Activated T-cell treated with anti-CD3 and anti-CD28 coated beads, Interleukin-2, amount 50 U/mL, for 24 hours (primary cell): ENCODE measurements at places on chromosomes 1 and 21.

DNA sequence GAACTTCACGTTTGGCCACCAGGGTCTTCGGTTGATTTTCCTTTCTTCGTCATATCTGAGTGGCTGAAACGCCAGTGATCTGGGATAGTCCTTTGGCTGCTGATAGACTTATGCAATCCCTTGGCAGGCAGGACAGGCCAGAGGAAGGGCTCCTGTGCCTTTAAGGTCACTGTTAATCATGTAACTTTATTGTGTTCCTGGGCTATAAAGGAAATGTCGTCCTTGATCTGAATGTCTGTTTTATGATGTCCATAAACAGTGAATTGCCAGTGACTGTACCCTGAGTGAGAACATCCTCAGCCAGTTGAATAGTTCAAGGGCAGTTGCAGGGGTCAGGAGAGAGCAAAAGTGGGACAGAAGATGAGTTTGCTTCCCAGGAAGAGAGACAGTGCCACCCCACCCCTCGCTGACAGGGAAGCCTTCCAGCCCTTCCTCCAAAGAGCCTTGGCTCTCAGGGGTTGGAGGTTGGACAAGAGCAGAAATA lies 68.0 kb downstream of the PDE9A start:
- peaks cover 5% of the 10 kb centered on the region for H3K4me1 ChIP-seq
- H3K27ac ChIP-seq = no peak overlapping the region
- no peaks in the 10 kb centered on the region for H3K27me3 ChIP-seq
- DNase-seq = no peak

- no peak overlapping the region for H3K27ac ChIP-seq
- H3K27me3 ChIP-seq = peaks cover 36% of the 10 kb centered on the region
- H3K36me3 ChIP-seq = no peaks in the 10 kb centered on the region
- DNase-seq = peak; percentile 25
- H3K4me1 ChIP-seq = peaks cover 14% of the 10 kb centered on the region
Measured at GRCh38 chr1:227949341-227949921, 1.7 kb upstream of the WNT9A start.

DNA sequence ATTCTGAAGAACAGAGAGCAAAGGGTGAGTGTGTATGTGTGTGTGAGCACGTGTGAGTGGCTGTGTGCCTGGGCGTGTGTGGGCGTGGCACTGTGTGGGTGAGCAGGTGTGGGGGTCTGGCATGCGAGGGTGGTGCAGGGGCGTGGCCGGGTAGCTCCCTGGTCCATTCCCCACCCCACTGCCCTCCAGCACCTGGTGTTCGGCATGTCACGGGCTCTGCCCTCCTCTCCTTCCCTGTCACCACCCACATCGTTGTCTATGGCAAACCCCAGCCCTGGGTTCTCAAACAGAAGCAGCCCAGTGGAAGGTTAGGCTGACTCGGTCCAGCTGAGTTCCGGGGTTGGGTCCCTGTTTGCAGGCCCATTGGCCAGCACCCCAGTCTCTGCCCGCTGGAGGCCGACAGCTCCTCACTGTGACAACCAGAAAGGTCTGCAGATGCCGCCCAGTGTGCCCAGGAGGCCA lies 39.8 kb downstream of the UBE2G2 start:
- DNase-seq = no peak
- no peak overlapping the region for H3K27ac ChIP-seq
- no peaks in the 10 kb centered on the region for H3K27me3 ChIP-seq
- peaks cover 21% of the 10 kb centered on the region for H3K4me1 ChIP-seq

- no peaks in the 10 kb centered on the region for H3K36me3 ChIP-seq
- no peak overlapping the region for H3K4me3 ChIP-seq
- no peak for DNase-seq
- no peaks in the 10 kb centered on the region for H3K27me3 ChIP-seq
- H3K4me1 ChIP-seq = peaks cover 16% of the 10 kb centered on the region
Measured at GRCh38 chr1:24705260-24706073, 39.8 kb upstream of the CLIC4 start.

DNA sequence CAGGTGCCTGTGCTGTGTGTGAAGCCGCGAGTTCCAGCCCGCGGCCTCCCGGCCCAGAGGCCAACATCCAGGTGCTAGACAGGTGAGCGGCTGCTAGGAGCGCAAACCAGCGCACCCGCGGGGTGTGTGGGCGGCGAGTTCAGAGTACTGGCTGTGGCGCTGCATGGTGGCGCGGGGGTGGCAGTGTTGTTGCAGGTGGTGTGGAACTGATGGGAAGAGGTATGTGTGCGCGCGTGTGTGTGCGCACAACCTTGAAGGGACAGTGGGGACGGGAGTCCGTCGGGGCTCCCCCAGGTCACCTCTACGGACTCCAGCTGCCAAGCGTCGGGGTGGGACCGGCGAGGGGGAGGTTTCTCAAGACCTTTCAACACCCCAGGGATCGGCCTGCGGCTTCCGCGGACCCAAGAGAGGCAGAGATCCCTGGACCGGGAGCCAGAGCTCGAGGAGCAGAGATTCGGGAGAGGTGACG lies 433 bp upstream of the DMBX1 start:
- no peaks in the 10 kb centered on the region for H3K36me3 ChIP-seq
- no peak overlapping the region for H3K27ac ChIP-seq
- DNase-seq = peak; percentile 60
- peak overlapping the region; percentile 65 for H3K4me3 ChIP-seq
- peaks cover 31% of the 10 kb centered on the region for H3K4me1 ChIP-seq
- peaks cover 96% of the 10 kb centered on the region for H3K27me3 ChIP-seq

GRCh38 chr1:103514920-103515503 lies 10.5 kb upstream of the RNPC3 start:
- no peaks in the 10 kb centered on the region for H3K27me3 ChIP-seq
- peaks cover 36% of the 10 kb centered on the region for H3K4me1 ChIP-seq
- peaks cover 26% of the 10 kb centered on the region for H3K36me3 ChIP-seq
- DNase-seq = no peak
- no peak overlapping the region for H3K4me3 ChIP-seq

GRCh38 chr21:42844411-42845113 lies 34.8 kb downstream of the WDR4 start:
- no peak overlapping the region for H3K4me3 ChIP-seq
- H3K27ac ChIP-seq = peak overlapping the region; percentile 38
- peaks cover 75% of the 10 kb centered on the region for H3K36me3 ChIP-seq
- DNase-seq = peak; percentile 23
- no peaks in the 10 kb centered on the region for H3K27me3 ChIP-seq

DNA sequence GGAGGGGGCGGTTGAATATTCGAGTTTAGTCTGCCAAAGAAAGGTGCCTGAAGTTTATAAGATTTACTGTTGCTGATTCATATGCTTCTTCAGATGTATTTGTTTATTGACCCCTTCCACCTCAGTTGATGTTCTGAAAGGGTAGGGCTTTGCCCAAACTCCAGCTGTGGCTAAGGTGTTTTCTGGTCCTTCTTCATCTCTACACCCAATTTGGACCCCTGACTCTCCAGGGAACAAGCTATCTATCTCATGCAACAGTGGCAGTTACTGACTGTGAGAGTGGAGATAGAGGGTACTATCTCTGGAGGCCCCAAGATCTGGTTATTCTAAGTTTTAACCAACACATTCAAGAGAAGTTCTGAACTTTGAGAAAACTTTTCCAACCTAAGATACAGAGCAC lies 12.6 kb upstream of the ALG14 start:
- H3K4me3 ChIP-seq = no peak overlapping the region
- no peak for DNase-seq
- H3K27me3 ChIP-seq = peaks cover 10% of the 10 kb centered on the region
- no peak overlapping the region for H3K27ac ChIP-seq
- no peaks in the 10 kb centered on the region for H3K36me3 ChIP-seq
- no peaks in the 10 kb centered on the region for H3K4me1 ChIP-seq

- H3K4me3 ChIP-seq = no peak overlapping the region
- H3K27me3 ChIP-seq = no peaks in the 10 kb centered on the region
- no peaks in the 10 kb centered on the region for H3K4me1 ChIP-seq
- peaks cover 89% of the 10 kb centered on the region for H3K36me3 ChIP-seq
- H3K27ac ChIP-seq = no peak overlapping the region
- DNase-seq = no peak
Measured at GRCh38 chr1:42669936-42670335, 11.7 kb downstream of the PPIH start.

GRCh38 chr1:79667848-79668696 lies 661.5 kb upstream of the ADGRL4 start:
- DNase-seq = no peak
- no peaks in the 10 kb centered on the region for H3K4me1 ChIP-seq
- H3K27me3 ChIP-seq = no peaks in the 10 kb centered on the region

DNA sequence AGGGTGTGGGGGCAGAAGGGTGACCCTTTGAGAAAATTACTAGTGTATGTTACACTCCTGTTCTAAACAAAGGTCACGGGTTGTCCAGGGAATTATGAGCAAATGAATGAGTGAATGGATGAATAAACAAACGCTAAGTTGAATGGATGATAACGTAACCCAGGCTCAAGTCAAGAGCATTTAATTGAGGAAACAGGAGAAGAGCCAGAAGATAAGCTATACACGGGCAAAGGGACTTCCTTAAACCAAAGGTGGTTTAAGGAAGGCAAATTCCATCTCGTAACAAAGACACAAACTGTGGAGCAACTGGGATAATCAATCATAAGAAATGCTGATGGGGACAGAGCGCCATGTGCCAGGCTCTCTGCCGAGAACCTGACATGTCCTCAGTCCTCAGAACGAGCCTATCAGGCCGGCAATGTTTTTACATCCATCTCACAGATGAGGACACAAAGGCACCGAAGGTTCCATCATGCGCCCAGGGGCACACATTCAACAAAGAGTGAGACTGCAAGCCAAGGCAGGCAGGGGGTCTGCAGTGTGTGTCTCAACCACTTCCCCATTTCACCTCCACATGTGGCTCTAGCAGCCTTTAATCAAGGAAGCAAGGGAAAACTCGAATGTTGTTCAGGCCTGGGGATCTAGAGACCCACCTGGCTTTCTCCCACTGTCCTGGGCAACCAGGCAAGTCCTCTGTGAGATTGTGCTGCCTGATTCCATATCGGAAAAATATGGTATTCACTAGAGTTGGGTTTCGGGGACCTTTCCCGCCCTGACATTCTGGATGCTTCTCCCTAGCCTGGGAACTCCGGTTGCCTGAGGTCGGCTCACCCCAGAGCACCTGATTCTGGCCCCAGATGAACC lies 126.8 kb upstream of the EDN2 start:
- H3K27me3 ChIP-seq = no peaks in the 10 kb centered on the region
- peak overlapping the region; percentile 40 for H3K27ac ChIP-seq
- H3K4me1 ChIP-seq = peaks cover 50% of the 10 kb centered on the region
- DNase-seq = peak; percentile 18

GRCh38 chr1:1183833-1184775 lies 10.4 kb downstream of the TTLL10 start:
- no peak overlapping the region for H3K4me3 ChIP-seq
- no peaks in the 10 kb centered on the region for H3K36me3 ChIP-seq
- no peak for DNase-seq
- peaks cover 2% of the 10 kb centered on the region for H3K4me1 ChIP-seq
- peaks cover 7% of the 10 kb centered on the region for H3K27me3 ChIP-seq

GRCh38 chr1:228542981-228543380 lies 55.8 kb downstream of the RNF187 start:
- H3K27me3 ChIP-seq = peaks cover 5% of the 10 kb centered on the region
- no peak overlapping the region for H3K27ac ChIP-seq
- no peaks in the 10 kb centered on the region for H3K36me3 ChIP-seq
- H3K4me3 ChIP-seq = no peak overlapping the region
- no peak for DNase-seq

- peaks cover 51% of the 10 kb centered on the region for H3K27me3 ChIP-seq
- peak; percentile 59 for DNase-seq
- H3K4me1 ChIP-seq = peaks cover 19% of the 10 kb centered on the region
- no peak overlapping the region for H3K27ac ChIP-seq
- no peaks in the 10 kb centered on the region for H3K36me3 ChIP-seq
Measured at GRCh38 chr1:71046891-71047634, 553 bp downstream of the PTGER3 start.

DNA sequence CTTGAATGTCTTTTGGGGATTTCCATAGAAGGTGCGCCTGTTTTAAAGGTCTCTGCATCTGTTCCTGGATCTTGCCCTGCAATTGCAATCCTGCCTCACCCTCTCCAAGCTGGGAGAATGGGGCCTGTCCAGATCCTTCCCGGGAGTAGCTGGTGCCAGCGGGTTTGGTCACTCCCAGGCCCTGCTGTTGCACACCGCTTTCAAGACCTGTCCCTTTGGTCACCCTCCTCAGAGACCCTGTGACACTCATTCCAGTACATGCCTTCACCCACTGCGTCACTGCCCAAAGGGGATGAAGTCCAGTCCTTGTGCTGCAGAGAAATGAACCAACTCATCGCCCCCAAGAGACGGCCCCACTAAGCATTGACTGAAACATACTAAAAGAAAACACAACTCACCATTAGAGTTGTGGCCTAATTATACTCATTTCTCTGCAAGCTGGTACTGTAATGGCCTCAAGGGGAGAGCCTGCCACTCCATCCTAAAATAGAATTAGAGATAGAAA lies 1.9 kb upstream of the IRF2BP2 start:
- DNase-seq = peak; percentile 55
- H3K27me3 ChIP-seq = no peaks in the 10 kb centered on the region
- H3K36me3 ChIP-seq = peaks cover 18% of the 10 kb centered on the region
- H3K4me1 ChIP-seq = peaks cover 47% of the 10 kb centered on the region
- peak overlapping the region; percentile 88 for H3K4me3 ChIP-seq

GRCh38 chr1:114292835-114293234 lies 139.2 kb upstream of the SYT6 start:
- no peaks in the 10 kb centered on the region for H3K36me3 ChIP-seq
- H3K4me3 ChIP-seq = no peak overlapping the region
- H3K27me3 ChIP-seq = no peaks in the 10 kb centered on the region
- DNase-seq = no peak
- no peak overlapping the region for H3K27ac ChIP-seq

DNA sequence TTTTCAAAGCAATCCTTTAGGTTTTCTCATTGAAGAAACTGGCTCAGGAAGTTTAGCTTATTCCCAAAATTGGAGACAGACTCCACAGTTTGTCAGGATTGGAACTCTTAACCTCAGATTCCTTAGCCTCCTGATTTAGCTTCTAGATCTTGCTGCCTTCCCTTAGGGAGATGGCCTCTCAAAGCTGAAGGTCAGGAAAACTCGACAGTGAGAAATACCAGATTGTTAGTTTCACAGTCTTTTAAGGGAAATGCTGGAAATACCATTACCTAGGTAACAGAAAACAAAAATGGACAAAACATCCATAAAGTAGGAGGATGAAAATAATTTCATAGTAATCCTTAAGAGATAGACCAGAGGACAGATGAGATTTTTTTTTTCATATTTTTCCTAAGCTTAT lies 7.8 kb downstream of the RASAL2 start:
- no peak overlapping the region for H3K4me3 ChIP-seq
- H3K4me1 ChIP-seq = no peaks in the 10 kb centered on the region
- H3K36me3 ChIP-seq = no peaks in the 10 kb centered on the region
- no peak overlapping the region for H3K27ac ChIP-seq

GRCh38 chr1:44537956-44538355 lies 132.9 kb downstream of the RNF220 start:
- no peaks in the 10 kb centered on the region for H3K36me3 ChIP-seq
- no peaks in the 10 kb centered on the region for H3K4me1 ChIP-seq
- H3K27ac ChIP-seq = no peak overlapping the region
- H3K27me3 ChIP-seq = peaks cover 11% of the 10 kb centered on the region
- no peak overlapping the region for H3K4me3 ChIP-seq

- H3K4me1 ChIP-seq = peaks cover 12% of the 10 kb centered on the region
- no peaks in the 10 kb centered on the region for H3K36me3 ChIP-seq
- no peak overlapping the region for H3K4me3 ChIP-seq
- no peak overlapping the region for H3K27ac ChIP-seq
- no peak for DNase-seq
Measured at GRCh38 chr1:184859381-184860105, 104.9 kb upstream of the EDEM3 start.

- H3K27ac ChIP-seq = no peak overlapping the region
- DNase-seq = no peak
- no peaks in the 10 kb centered on the region for H3K36me3 ChIP-seq
Measured at GRCh38 chr1:224852901-224853568, 76.4 kb upstream of the DNAH14 start.
